Activated CD4-positive, alpha-beta memory T cell treated with anti-CD3 and anti-CD28 coated beads for 36 hours (primary cell): ENCODE measurements at places on chromosomes 5 and 9.

DNA sequence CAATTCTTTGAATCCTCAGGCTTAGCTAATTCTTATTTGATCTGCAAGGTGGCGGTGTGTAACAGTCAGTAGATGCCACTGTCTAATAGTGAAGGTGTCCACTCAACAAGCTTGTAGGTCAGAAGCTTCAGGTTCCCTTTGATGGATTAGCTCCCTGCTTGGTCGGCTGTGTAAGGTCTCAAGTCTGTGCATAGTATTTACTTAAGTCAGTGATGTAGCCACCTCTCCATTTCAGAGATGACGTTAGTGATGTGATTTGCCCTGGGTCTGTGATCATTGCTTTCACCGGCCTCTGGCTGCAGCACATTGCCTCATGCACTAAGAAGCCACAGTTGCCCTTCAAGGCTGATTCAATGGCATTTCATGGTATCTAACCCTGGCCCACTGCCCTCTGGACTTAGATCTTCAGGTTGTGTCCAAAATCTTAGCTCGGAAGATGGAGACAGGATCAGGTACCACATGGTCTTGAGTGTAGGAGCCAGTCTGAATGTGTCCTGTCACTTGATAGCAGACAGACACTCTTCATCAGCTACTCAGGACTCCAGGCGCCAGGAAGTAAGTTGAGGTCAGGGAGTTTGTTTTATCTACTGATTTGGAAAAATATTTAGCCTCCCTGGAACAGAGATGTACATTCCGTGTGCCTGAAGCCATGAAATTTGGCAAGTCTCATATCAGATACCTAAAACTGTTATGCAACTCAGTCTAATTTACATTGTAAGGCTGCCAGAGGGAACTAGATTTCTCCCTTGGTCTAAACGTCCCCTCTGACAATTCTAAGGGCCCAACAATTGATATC is 42.9 kb downstream of the SUB1 start:
- no peak for DNase-seq

DNA sequence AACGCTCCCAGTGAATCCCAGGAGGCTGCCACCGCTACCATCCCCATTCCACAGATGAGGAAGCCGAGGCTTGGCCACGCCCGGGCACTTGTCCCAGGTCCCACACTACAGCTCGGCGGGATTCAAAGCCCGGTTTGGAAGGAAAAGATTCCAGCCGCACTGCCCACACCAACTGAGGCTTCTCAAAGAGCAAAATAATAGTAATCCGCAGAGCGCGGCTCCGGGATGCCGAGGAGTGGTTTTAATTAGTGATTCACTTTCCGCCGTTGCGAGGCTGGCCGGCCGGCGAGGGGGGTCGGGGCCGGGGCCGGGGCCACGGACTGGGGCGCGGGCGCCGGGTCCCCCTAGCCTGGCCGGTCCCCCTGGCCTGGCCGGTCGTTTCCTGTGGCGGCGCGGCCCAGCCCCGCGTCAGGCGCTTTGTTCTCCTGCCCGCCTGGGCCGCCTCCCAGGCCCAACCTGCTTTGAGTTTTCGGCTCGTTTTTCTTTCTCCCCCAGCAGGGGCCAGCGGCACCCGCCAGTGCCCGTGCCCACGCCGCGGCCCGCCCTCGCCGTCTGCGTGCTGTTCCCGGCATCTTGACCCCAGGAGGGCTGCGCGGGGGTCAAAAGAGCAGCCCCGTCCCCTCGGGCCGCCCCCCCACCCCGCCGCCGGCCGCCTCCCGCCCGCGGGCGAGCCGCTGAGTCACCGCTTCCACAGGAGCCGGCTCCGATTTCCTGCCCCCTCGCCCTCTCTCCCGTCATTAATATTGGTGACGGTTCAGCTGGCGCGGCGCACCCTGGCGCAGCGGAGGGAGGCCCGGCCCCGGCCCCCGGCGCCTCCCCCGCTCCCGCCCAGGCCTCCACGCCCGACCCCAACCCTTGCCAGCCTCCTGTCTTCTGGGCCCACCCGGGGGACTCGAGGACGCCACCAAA is 31.2 kb downstream of the FGF18 start:
- peak; percentile 42 for DNase-seq

DNA sequence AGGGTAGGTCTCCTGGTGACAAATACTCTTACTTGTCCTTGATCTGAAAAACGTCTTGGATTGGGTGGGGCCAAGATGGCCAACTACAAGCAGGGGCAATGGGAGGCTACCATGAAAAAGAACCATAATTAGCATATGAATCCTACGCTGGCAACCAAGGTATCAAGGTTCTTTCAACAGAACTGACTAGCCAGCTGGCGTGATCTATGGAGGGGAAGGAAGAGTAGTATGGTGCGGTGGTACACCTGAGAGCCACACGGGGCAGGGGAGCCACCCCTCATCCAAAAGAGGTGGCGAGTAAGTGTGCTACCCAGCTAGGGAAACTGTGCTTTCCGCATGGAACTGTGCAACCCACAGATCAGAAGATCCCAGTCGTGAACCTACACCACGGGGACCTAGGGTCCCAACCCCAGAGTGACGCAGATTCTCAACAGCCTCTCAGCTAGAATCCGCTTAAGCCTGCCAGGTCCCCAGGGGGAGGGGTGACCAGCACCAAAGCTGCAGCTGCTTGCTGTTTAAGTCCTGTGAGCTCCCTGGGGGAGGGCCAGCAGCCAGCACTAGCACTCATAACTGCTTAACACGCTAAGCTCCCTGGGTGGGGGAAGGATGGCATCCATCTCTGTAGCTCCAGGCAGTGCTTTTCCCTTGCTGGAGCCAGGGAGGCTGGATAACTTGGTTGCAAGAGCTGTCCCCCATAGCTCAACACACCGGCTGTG is 334.8 kb downstream of the FBXL17 start:
- DNase-seq, result no peak

DNA sequence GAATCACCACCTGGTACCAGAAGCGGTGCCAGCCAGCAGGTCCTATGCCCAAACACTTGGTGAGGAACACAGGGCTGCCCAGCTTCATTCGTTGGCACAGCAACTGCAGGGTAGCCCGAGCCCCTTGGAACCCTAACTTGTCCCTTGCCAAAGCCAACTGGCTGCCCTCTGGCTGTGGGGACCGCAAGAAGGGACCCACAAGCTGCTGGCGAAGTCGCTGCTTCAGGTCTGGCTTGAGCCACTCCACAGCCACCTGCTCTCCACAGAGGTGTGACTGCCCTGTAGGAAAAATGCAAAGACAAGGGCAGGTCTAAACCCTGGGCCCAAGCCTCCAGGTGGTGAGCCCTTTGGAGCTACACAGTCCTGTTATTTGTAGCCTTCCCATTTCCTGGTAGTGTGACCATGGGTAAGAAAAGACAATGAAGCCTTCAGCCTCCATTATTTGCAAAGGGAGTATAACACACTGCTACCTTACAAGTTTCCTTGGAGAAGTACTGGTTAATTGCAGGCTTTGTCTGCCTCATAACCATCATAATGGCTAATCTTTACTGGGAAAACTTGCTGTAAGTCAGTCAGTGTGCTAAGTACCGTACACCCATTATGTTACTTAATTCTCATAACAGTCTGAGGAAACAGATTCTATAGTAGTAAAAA is 1.8 kb downstream of the DND1 start:
- DNase-seq, result no peak

- DNase-seq, result no peak
Observed at GRCh38 chr9:83199240-83199639, 136.3 kb upstream of the RASEF start.

DNA sequence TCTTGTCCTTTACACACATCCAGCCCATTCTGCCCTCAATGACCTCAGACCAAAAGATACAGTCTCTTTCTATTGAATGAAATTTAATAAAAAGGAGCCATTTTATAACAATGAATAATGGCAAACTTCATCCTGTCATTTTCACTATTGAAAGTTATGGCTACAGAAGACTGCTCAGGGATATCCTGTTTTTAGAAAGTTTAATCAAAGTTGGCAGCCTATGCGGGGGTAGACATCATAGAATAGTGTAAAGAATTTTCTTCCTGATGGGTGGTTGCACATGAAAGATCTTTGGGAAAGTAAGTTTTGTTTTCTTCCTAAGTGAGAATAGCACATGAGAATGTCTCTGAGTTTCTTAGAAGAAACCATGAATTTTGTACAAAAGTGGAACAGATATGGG is 670.4 kb upstream of the CDH6 start:
- DNase-seq, result no peak

DNA sequence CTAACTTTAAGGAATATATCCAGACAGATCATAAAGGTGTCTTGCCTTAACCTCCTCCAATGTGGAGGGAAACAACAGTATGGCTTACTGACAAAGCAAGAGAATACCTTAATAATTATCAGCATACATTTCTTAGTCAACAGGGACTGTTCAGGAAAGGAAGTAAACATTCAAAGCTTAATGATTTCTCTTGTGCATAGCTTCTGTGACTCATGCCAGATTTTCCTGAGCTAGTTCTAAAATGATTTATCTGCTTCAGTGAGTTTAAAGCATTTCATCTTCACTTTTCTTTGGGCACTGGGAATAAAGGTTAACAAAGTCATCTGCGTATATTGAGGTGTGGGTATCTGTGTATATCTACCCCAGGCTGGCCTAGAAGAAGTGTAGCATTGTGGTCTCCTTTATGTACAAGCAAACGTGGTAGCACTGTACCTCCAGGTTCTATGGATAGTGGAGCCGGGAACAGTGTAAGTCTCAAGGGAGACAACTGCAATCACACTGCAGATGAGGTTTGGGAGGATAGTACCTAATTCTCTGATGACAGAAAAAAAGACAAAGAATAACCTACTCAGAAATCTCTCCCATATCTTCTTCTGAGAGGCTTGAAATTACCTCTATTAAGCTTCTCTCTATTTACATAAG is 284.1 kb downstream of the HCN1 start:
- DNase-seq, result no peak

DNA sequence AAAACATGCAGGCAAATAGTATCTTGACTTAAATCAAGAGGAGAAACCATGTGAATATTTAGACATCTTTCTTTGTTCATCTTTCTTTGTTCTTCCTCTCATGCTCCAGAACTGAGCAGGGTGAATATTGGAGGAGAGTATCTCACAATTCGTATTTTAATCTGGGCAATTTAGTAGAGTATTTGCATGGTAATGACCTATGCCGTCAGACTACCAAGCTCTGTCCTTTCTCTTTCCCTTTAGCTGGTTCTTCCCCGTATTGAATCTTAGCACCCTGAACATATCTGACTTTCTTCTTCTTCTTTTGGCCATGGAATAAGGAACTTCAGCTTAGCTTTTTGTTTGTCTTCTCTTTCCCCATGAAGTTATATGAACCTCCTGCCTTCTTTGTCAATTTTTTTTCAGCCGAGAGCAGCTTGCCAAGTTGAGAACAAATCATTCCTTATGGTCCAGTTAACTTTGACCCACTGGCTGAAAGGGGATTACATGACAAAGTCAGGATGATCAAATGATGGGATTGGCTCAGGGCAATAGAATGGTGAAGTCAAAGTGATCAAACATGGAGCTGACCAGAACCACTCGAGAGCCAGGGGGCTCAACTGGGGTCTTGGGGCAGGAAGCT is 95.8 kb downstream of the DAPK1 start:
- no peak for DNase-seq

- no peak for DNase-seq
Observed at GRCh38 chr9:20382460-20383071, 239.7 kb downstream of the MLLT3 start.

DNA sequence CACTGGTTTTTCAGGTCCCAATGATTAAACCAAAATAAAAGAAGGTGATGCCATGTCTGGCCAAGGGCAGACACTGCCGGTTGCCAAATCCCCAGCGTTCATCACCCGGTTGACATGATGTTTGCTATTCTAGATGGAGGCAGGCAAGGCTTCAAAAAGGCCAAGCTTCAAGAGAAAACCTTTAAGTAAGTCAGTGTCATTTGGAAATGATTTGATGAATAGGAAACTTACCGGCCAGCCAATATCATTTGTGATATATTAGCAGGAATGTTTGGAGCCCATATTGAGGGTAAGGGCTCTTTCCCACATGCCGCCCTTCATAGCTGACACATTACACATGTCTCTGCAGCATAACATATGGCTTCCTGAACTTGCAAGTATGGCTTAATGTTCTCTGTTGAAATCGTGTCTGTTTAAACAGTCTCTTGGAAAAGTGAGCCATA is 89.5 kb upstream of the TTC23L start:
- DNase-seq, result no peak

GRCh38 chr5:154287136-154287535 is 96.6 kb downstream of the GALNT10 start:
- DNase-seq, result no peak

- no peak for DNase-seq
Observed at GRCh38 chr5:80116465-80116864, 81.3 kb downstream of the THBS4 start.

DNA sequence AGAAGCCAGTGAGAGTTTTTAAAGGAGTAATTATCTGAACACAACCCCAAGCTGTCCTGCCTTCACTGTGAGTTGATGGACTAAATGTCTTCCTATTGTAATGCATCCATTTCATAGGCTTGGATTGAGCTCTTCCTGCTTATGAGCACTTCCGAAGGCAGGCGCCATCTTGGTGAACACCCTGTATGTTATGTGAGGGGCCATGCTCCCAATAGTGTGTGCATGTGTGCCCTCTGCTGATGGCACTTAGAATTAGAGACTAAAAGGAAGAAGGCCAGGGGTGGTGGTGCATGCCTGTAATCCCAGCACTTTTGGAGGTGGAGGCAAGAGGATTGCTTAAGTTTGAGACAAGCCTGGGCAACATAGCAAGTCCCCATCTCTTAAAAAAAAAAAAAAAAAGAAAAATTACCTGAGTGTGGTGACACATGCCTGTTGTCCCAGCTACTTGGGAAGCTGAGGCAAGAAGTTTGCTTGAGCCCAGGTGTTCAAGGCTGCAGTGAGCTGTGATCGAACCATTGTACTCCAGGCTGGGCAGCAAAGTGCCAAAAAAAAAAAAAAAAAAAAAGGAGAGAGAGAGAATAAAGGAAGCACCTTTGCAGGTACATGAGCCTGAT is 65.0 kb downstream of the C9orf152 start:
- DNase-seq, result no peak

DNA sequence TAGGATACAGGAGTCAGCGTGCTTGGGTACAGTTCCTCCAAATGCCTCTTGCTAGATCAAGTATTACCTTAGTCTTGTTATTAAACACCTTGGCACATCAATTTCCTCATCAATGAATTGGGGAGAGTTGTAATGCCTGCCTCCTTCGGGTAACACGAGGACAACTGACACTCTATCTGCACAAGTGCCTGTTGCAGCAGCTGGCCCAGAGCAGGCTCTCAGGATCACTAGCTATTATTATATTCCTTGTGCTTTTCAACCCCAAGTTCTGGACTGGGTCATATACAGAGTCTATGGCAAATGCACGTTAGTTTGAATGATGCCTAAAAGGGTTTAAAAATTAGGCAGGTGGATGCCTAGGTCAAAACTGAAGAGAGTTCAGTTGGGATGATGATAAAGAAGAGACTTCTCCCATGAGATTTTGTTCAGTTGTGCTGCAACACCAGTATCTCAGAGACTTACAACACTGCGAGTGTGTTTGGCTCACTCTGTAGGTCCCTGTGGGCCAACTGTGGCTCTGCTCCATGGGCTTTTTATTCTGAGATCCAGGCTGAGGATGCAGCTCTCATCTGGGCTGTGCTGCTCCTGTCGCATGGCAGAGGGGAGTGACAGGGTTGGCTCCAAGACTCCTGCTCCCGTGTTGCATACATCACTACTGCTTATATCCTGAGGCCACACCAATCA is 41.1 kb upstream of the TEX48 start:
- no peak for DNase-seq

- no peak for DNase-seq
Observed at GRCh38 chr5:81027481-81028058, 67.4 kb downstream of the RASGRF2 start.
